T-helper 1 cell (primary cell): ENCODE measurements at places on chromosomes 2 and 18.

DNA sequence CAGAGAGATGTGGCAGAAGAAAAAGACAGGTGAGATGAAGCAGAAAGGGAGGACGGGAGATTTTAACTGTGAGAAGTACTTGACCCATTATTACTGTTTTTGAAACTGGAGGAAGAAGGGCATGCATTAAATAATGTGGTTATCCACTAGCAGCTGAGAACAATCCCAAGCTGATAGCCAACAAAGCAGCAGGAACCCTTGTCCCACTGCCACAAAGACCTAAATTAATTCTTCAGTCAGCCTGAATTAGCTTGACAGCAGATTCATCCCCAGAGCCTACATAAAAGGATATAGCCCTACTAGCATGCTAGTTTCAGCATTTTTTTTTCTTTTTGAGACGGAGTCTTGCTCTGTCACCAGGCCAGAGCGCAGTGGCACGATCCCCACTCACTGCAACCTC, 19.5 kb upstream of the REG3A start:
- no peak for DNase-seq

DNA sequence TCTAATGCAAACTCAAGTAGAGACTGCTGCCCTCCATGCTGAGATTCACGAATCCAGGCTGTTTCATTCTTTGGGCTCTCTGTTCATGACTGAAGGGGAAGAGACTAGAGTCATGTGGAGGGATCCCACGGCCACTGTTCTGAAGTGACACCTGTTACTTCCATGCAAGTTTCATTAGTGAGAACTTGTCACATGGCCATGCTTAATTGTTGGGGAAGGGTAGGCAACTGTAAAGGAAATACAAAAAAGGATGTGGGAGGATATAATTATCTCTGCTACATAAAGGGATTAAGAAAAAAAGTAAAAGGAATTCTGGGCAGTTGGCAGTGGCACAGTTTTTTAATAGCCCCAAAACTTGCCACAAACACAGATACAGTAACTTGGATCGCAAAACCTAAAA, 28.0 kb upstream of the PSME4 start:
- DNase-seq = no peak

- no peak for DNase-seq
Observed at GRCh38 chr2:45273412-45274249, 264.4 kb upstream of the SIX2 start.

- no peak for DNase-seq
Observed at GRCh38 chr2:174014011-174014698, 49.0 kb upstream of the SP3 start.

DNA sequence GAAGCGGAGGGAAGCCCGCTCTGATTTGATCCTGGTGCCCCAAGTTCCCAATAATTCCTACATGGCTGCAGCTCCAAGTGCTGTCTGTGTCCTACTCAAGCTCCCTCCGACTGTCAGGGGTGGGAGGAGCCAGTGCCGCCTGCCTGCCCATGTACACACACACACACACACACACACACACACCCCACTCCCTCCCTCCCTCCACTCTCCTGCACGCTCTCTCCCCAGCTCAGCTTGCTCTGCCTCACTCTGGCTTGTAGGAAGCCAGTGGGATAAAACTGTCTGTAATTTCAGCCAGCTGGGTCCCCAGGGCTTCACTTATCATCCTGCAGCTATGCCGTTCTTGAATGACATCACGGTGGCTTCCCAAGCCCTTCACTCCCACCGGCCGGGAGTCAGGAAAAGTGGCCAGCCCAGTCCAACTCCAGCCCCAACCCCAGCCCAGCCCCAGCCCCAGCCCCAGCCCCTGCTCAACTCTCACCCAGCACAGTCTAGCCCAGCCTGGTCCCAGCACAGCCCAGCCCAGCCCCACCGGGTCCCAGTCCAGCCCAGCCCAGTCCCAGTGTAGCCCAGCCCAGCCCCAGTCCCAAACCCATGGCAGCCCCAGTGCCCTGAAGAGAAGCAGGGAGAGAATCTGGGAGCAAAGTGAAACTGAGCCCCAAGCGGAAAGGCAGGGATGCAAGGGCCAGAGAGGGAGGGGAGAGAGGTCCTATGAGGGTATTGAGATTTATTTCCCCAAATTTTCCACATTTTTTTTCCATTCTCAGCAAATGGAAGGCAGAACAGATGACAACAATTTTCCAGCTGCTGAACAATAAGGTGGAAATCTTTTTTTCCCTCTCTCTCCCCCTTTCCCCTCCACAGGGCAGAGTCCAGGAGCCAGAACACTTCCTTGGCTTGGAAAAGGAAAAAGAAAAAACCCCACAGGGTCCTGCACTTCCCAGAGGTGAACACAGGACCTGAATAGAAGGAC, 144.0 kb downstream of the TNS1 start:
- DNase-seq = no peak

DNA sequence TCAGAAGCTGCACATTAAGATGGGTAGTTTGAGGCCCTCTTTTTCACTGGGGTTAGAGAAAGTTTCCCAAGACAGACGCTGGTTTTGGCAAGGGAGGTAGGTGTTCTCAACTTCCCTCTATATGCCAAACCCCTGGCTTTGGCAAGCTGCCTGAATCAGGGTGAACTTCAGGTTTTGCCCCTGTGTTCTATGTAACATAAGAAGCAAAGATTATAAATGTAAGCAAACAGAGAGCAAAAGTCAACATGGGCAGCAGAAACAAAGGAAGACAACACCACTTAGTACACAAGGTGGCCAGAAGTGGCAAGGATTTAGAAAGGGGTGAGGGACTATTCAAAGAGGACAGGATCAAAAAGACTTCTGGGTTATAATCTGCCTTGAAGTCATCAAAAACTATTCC, 70.5 kb upstream of the TFCP2L1 start:
- DNase-seq = no peak

- DNase-seq = no peak
Observed at GRCh38 chr18:45820106-45820745, 5.2 kb upstream of the SIGLEC15 start.

- DNase-seq = no peak
Observed at GRCh38 chr2:11625671-11626070, 44.3 kb downstream of the NTSR2 start.
